ENCODE measurements at places on chromosomes 1 and 21.

GRCh38 chr1:96416111-96416595, 305.4 kb upstream of the PTBP2 start:
- no peak for DNase-seq

GRCh38 chr1:17610713-17611112, 71.2 kb downstream of the ARHGEF10L start:
- DNase-seq, result no peak

DNA sequence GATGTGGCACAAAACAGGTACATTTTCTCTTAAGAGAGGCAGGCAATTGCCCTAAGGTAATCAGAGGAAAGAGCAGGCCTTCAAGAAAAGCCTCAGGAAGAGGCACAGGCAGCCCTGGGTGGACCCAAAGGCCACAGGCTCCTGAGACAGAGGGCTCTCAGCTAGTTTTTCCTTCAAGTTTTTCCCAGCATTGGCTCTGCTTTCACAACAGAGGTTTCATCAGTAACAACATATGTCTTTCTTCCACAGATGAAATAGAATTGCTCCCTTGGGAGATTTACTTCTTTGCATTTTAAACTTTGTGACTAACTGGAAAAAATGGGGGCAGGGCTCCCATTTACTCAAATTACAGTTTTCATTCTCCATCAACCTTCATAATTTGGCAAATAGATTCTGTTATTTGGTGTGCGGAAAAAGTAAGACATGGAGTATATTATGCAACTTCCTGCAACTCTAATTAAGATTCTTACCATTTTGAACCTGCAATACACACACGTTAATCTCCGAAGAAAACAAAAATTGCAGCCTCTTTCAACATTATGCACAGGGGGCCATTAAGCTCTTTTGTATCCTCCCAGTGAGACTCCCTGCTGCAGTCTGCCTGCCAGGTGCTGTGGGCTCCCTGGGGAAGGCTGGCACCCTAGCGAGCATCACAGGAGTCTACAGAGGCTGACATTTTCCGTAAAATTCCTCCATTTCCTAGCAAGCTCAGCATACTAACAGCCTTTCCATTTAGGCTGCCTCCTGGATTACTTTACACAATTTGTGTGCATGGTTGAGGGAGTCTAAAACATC, 282.3 kb downstream of the USH2A start:
- DNase-seq, result no peak

DNA sequence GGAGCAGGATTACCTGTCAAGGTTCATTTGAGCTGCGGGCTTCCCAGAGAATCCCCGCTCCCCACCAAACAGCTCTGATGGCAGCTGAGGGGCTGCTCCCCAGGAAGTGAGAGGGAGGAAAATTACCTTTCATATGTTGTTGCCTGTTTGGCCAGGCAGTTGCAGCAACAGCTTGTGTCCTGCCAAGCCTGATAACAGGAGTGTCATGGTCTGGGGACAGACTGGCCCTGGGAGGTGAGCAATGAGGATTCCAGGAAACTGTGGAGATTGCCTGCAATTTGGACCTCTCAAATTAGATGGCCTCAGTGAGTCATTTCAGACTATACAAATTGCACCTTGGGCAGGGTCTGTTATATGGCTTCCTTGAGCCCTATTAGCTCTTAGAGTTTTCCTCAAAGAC, 189.3 kb downstream of the PTPRU start:
- DNase-seq, result no peak

GRCh38 chr1:75587692-75588091, 23.2 kb downstream of the SLC44A5 start:
- no peak for DNase-seq

Measured in activated CD4-positive, CD25-positive, alpha-beta regulatory T cell treated with anti-CD3 and anti-CD28 coated beads, Interleukin-2, amount 50 U/mL, for 16 hours (primary cell).